CD4-positive, alpha-beta T cell treated with Interleukin-21 for 1 hour (primary cell): ENCODE measurements at places on chromosomes 2 and 18.
A peak's percentile ranks its signal among the peaks of the same experiment; 100 is the strongest.

GRCh38 chr2:111160758-111161157 is 40.0 kb downstream of the BCL2L11 start:
- no peak for DNase-seq

DNA sequence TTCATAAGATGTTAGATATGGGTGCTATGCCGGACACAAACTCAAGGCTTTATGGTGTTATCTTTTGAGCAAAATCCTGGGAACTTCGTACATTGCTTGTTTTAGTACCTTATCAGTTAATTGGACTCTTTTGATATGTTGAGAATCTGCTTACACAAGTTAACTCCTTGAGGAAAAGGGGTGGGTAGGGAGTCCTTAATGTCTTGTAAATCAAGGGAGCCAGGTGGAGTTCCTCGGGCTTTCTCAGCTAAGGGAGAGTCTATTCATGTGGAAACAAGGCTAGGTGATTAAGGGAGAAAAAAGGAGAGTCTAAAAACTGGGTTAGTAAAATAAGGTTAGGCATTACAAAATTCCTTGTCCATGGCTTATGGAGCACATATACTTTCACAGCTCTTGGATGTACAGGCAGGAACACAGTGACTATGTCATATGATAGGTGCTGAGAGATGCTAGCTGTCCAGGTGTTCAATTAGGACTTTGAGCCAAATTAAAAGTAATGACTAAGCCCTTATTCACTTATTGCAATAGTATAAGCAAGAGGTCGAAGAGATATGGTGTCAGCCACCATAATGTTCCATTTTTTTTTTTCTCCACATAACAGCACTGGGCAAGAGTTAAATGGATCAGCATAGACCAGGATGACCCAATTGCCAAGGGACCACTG is 59.5 kb upstream of the DYNAP start:
- no peak for DNase-seq

- DNase-seq = no peak
Measured at GRCh38 chr2:41785251-41786022, 262.4 kb upstream of the PKDCC start.

GRCh38 chr18:5729983-5730699 is 165.2 kb downstream of the TMEM200C start:
- no peak for DNase-seq

GRCh38 chr2:237551071-237551574 is 15.3 kb upstream of the PRLH start:
- no peak for DNase-seq

DNA sequence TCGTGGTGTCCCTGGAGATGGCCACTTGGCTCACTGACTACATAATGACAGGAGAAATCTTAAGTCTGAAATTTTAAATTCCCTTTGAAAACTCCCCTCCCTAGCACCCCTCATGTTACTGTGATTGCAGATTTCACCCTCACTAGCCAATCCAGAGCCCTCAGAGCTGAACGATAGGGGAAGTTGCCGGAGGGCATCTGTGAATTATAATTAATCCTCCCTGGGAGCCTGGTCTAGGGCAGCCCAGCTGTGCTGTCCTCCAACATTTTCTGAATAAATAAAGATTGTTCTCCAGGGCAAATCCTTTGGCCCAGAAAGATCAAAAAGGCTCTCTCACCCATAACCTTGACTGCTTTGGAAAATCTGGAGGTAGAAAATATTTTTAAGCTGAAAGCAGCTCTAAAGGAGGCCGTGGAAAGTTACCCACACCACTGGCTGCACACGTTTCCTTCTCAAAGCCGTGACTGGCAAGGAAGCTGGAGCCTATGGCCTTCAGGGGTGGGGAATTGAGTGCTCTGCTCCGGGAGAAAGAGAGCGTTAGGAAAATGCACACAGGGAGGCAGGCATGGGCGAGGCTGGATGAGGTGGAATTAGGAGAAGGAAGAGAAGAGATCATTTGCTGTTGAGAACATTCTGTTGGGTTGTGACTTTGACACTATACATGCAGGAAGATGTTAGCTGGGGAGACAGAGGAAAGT is 68.9 kb upstream of the CNGA3 start:
- DNase-seq = no peak

- DNase-seq = no peak
Measured at GRCh38 chr2:222217712-222218111, 81.1 kb downstream of the PAX3 start.

DNA sequence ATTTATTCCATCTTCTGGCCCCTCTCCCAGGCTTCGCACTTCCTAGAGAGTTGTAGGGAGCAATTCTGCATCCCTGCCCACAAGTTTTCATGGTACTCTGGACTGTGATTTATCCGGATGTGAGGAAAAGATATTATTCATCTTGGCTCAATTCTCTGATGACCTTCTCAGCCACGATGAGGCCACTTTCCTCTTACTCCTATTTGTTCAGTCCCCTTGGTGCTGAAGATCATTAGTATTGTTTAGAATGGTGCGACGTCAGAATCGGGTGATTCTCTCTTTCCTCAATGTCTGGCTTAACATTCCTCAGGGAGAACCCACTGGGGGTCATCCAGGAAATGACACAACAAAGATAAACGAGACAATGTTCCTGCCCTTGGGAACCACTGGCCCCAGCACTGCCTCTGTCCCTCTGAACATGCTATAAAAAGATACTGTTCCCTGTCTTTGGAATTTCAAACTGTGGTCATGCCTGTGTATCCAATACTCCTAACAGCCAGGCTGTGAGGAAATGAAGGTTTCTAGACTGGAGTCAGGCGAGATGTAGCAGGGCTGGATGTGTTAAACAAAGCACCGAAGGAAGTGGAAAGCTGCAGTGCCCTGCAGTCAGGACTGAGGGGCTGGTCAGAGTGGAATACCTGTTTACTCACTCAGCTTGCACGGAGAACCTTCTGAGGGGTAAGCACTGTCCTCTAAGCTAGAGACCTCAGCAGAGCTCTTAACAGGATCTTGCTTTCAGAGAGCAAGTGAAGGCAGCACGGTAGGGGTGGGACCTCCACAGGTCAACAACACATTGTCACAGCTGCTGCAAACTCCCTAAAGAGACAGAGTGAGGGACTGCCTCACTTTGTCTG is 12.9 kb upstream of the GLI2 start:
- DNase-seq = no peak

DNA sequence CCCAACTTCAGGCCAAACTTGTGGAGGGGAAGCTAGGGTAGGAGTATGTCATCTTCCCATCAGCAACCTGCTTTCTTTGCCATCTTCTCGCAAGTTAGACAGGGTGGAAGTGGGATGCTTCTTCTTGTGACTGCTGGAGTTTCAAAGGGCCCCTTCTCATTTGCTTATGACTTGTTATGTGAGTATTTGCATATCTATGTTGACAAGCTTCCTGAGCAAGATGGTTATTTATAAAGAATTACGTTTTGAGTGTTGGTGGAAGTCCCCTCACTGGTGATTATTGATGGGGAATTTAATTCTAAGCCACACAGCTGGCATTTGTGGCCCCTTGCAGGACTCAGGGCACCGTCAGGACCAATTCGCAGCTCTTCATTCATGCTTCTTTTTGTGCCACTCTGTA is 791.0 kb downstream of the LRRTM4 start:
- DNase-seq = no peak

DNA sequence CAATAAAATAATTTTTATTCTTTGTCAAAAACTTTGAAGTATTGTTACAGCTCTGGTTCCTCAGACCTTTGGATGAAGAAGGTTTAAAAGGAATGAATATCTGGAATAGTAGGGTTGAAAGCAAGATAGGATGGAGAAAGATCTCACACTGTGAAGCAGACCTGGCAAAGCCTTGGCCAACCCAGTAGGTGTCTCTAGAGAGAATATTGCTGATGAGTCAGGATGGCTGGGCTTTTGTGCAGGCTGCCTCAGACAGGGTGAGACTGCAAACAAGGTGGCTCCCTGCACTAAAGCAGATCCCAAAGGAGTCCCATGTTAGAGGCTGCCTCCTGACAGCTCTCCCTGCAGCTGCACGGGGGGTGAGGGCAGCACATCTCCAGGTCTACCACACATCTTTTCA is 226.0 kb upstream of the ITGA4 start:
- no peak for DNase-seq

GRCh38 chr18:26468931-26469340 is 79.4 kb downstream of the KCTD1 start:
- DNase-seq = no peak

DNA sequence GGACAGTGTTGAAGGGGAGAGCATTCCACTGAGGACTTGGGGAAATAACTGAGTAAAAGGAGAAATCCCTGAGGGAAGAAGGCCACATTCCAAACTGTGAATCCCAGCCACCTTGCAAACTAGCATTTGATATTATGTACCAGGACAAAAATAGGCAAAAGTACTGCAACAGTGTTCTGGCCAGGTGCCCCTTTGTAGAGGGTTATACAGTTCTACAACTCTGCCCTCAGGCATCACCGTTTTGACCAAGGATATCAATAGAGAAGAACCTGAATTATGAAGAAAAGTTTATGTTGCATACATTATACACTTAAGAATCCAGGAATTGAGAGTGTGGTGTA is 20.6 kb upstream of the CAVIN2 start:
- DNase-seq = no peak

DNA sequence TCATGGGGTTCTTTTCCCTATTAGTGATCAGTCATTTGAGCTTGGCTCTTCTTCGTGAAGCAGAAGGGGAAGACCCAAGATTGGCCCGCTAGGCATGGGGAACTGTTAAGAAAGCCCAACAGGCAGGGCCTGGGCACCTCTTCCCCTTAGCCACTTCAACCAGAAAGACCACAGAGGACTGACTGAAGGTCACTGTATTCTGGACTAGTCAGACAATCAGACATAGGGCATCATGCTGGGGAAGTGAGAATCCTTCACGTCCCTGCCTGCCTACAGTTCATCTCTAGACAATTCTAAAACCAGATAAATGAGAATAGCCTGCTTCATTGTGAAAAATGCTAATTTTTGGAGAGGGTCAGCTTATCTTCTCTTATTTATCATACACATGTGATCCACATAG is 28.1 kb downstream of the FAP start:
- DNase-seq = no peak

DNA sequence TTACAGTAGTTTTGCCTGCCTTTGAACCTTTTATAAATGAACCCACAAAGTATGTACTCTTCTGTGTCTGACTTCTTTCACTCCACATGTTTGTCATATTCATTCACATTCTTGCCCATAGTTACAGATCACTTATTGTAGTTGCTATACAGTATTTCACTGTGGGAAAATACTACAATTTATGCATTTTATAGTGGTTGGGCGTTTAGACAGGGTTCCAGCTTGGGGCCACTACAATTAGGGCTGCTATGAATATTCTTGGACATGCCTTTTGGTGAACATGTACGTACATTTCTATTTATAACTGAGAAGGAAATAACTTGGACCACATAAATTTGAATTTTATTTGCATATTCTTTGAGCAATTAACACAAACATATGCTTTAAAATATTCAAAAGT is 15.4 kb upstream of the PMAIP1 start:
- no peak for DNase-seq

DNA sequence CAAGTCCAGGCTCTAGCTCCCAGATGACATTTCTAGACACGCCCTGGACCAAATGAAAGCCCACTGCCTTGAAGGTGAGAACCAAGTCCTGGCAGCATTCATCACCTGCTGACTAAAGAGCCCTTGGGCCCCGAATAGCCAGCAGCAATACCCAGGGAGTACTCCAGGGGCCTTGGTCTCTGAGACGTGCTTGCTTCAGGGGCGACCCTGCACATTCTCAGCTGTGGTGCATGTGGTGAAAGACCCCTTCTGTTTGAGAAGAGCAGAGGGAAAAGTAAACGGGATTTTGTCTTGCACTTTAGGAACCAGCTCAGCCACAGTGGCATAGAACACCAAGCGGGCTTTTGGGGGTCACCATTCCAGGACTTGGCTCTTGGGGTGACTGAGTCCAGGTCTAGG is 260.5 kb upstream of the MYT1L start:
- no peak for DNase-seq

- no peak for DNase-seq
Measured at GRCh38 chr2:34848132-34848531, 1249.0 kb upstream of the FAM98A start.

GRCh38 chr2:212619954-212620353 is 81.4 kb upstream of the ERBB4 start:
- DNase-seq = no peak

DNA sequence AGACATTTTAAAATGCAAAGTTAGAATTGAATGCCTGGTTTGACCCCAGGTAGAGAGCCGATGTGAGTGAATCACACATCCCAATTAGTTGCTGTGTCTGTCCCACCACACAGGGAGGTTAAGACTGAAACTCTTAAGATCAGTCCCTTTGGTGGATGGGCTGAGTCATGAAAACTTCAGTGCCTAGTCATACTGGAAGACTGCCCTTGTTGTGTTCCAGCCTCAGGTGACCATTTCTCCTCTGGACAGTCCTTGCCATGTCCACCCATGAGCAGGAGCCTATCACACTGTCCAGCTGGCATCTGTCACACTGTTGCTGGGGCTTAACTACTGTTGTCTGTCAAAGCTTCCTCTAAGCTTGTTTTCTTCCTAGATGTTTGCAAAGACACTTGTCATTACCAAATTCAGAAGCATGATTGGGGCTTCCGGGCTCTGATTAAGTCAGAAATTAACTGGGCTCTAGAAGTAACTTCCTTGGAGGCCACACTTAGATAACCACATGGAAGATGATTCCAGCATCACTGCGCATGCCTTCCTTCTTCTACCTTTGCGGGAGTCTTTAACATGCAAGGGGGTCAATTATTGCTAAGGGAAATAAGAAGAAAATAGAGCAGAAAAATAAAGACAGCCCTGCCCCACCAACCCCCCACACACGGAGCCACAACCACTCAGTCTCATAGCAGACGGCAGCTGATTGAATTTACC is 21.3 kb downstream of the CYRIA start:
- DNase-seq = no peak

DNA sequence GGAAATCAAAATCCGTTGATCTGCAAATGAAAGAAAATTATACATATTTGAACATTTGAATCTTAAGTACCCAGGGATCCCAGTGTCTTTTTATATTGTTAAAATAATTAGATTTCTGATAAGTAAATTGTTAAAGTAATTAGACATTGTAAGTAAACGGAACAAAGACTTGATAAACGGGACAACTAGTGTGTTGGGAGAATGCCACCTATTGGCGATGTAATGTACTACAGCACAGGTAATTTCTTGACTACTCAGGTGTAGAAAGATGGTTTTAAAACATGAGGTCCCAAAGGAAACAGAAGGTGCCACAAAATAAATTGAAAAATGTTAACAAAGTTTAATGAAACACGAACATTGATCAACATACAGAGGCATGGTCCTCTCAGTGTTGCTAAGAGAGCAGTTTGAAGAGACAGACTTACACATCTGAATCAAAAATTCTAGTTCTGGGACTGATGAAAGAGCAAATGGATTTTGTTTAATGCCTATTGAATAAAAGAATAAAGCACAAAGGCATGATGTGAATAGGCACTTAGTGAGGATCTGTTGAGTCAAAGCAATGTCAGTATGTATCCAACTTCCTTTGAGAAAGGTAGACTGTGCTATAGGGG is 103.4 kb upstream of the RASGRP3 start:
- peak; percentile 43 for DNase-seq
